ENCODE measurements at places on chromosomes 12 and 14. TPM values are rescaled to one million over a fixed set of nuclear protein-coding genes. Genes with fewer than 3 reads are reported as not detected.

HVCN1 gene
- 0.95 TPM for total RNA-seq

RNASE7 gene
- total RNA-seq, result not detected

RNF212B gene
- total RNA-seq, result not detected

ISCA2 gene
- 13.3 TPM for total RNA-seq

TIMELESS gene
- total RNA-seq, result 13.8 TPM

KRT73 gene
- total RNA-seq, result not detected

EIF2B2 gene
- 63.3 TPM for total RNA-seq

SIRT4 gene
- 1.4 TPM for total RNA-seq
